ENCODE measurements at places on chromosomes 2 and 18. TPM values are rescaled to one million over a fixed set of nuclear protein-coding genes. Genes with fewer than 3 reads are reported as not detected.

- DNase-seq: no peak
Observed at GRCh38 chr2:101762451-101763171, 65.1 kb downstream of the MAP4K4 start.

DNA sequence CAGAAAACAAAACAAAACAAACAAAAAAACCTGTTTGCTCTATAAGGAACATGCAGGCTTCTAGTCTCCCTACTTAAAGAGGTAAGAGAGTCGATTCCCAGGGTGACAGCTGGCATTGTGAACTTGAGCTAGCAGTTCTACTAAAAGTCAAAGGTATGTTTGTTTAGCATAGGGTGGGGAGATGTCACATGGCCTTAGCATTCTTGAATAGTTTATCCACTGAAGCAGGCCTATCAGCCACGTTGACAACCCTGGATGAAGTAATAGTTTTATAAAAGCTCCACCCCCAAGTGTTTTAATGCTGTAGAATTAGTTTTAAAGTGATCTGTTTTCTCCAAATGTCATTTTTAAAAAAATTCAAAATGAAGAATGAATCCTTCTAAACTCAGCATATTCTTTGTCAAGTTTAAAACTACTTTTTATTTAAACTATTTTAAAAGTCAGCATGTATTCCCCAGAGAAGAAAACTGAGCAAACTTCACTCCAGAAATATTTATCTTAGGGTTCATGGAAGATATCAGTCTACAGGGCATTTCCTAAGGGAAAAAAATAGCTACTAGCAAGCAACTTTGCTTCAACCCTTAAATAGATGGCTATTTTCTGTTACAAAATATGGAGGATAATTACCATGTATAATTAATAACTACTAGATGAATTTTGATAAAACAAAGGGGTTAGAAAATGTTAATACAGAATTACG is 1.7 kb downstream of the MYOM1 start:
- no peak for DNase-seq

Gene KCMF1
- 62.2 TPM for total RNA-seq

Gene SLC14A1
- 2.4 TPM for total RNA-seq

- DNase-seq: no peak
Observed at GRCh38 chr2:45190481-45190942, 181.3 kb upstream of the SIX2 start.
